ENCODE measurements at places on chromosomes 2 and 18.

- DNase-seq: no peak
These were observed 23.2 kb downstream of the RNF152 start for GRCh38 chr18:61869636-61870035.

- DNase-seq: peak; percentile 49
These were observed 51.0 kb downstream of the FAM168B start for GRCh38 chr2:131042148-131042775.

DNA sequence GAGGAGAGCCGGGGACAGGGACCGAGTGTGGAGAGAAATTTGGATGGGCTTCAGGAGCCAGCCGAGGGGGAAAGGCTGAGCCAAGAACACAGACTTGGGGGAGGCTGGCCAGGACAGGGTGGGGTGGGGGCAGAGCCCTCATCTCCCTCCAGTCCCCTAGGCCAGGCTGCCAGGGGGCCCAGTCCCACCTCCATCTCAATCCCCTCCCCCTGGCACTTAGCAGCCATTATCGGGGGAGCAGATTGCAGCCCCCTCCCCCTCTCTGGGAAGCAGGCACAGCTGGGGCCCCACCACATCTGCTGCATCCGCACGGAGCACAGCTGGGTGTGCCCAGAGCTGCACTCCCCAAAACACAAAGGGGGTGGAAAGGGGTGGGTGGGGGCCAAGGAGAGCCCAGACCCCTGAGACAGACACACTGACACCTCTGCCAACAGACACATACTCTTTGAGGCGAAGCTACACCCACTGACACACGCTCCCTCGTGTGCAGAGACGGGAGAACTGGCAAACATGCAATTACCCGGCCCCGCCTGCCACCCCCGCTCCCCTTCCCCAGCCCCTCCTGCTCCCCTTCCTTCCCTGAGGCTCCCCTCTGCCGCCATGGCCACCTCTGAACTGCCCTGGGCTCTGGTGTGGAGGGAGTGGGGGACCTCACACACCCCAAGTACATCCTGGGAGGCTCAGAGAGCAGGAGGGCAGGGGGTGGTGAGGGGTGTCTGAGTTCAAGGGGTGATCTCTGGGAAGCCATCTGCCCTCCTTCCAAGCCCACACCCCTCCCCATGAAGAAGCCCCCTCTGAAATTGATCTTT lies 5.1 kb upstream of the ASIC4 start:
- no peak for DNase-seq

- DNase-seq: no peak
These were observed 9.0 kb downstream of the EPB41L3 start for GRCh38 chr18:5534845-5535244.

Measured in DND-41 (cell line).